Mesenteric fat pad (tissue), 1 donor: ENCODE measurements at places on chromosomes 7 and 10.

GRCh38 chr7:64867863-64868440 lies 35.1 kb upstream of the ZNF273 start:
- DNase-seq: no peak

DNA sequence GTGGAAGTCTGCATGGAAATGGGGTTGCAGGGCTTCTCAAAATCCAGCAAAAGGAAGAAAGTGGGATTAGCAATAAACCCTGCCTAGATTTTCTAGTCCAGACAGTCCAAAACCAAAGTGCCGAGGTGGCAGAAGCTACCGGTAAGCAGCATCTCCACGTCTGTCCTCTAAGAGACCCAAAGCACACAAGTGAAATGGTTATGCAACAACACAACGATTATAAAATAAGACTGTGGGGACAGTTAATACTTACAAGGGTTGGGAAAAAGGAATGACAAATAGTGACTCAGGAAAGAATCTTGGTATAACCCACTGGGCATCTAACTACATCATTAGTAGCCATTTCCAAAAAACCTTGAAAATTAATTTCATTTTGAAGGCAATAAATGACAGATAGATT lies 24.7 kb downstream of the CREB3L2 start:
- DNase-seq: no peak

- DNase-seq: no peak
Observed at GRCh38 chr10:18195060-18195799, 55.0 kb downstream of the CACNB2 start.

GRCh38 chr7:28717445-28718054 lies 240.6 kb downstream of the TRIL start:
- DNase-seq: no peak

DNA sequence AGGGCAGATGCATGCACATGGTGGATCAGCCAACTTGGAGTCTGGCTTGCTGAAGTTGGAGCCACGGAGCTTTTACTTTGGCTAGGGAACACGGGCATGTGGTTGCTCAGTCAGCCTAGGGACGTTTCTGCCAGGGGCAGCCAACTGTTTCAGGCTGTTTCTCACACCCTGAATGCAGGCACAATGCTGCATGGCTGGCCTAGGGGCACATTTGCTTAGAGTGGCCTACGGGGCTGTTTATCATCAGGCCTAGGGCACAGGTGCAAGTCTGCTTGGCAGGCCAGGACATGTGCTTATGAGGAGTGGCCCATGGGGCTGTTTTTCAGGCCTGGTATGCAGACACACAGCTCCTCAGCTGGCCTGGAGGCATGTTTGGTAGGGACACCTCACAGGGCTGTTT lies 107.4 kb downstream of the GSAP start:
- DNase-seq: no peak
